IPS DF 6.9 (cell line): ENCODE measurements at places on chromosomes 6 and 20.

GRCh38 chr20:35326021-35326739 lies 34.0 kb upstream of the FAM83C start:
- DNase-seq, result no peak

- no peak for DNase-seq
These were observed 46.3 kb downstream of the GCLC start for GRCh38 chr6:53498649-53499048.

- no peak for DNase-seq
These were observed 105.7 kb upstream of the FAM184A start for GRCh38 chr6:119184008-119184648.

- no peak for DNase-seq
These were observed 32.8 kb downstream of the APCDD1L start for GRCh38 chr20:58482416-58482815.

GRCh38 chr20:35012227-35013069 lies 56.8 kb downstream of the MYH7B start:
- no peak for DNase-seq

GRCh38 chr6:56637640-56638039 lies 5.0 kb downstream of the DST start:
- no peak for DNase-seq

DNA sequence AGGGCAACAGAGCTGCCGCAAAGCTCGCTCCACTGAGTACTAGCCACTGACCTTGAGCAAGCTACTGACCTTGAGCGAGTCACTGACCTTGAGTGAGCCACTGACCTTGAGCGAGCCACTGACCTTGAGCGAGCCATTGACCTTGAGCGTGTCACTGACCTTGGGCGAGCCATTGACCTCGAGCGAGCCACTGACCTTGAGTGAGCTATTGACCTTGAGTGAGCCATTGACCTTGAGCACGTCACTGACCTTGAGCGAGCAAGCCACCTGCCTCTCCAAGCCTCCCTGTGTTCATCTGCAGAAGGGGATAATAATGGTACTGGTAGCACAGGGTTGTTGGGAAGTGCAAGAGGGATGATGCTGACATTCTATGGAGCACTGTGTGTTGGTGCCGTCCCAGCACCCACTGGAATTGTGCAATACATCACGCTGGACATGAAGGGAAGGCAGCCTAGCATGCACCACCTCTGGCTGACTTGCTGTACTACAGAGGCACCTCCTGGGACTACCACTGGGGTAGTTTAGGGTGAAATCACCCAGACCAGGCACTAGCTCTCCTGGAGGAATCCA lies 60.2 kb downstream of the CTCFL start:
- DNase-seq, result no peak

- DNase-seq, result no peak
These were observed 73.7 kb downstream of the GMDS start for GRCh38 chr6:2171728-2172127.

DNA sequence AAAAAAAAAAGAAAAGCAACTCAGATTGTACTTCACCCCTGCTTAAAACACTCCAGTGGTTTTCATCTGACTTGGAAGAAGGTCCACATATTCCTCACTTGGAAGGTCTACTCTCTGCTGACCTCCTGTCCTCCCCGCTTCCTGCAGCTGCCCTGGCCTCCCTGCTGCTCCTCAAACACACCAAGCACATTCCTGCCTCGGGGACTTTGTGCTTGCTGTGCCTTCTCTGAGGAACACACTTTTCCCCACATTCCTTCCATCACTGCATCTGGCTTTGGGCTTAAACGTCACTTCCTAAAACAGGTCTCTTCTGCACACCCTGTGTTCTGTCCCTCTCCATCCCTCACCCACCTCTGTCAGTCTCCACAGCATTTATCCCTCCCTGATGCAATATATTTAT lies 4.9 kb upstream of the PDYN start:
- no peak for DNase-seq

DNA sequence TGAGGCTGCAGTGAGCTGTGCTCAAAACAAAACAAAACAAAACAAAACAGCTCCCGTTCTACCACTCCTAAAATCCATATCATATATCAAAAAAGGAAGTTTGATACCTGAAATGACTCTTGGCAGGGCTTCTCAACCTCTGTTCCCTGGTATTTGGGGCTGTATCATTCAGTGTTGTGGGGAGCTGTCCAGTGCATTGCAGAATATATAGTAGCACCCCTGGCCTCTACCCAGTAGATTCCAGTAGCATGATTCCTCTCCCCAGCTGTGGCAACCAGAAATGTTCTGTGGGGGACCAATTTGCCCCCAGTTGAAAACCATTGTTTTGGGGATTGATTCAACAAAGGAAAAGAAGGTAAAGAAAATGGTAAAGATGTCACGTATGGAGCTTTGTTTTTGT lies 238.9 kb downstream of the PRL start:
- DNase-seq, result no peak

DNA sequence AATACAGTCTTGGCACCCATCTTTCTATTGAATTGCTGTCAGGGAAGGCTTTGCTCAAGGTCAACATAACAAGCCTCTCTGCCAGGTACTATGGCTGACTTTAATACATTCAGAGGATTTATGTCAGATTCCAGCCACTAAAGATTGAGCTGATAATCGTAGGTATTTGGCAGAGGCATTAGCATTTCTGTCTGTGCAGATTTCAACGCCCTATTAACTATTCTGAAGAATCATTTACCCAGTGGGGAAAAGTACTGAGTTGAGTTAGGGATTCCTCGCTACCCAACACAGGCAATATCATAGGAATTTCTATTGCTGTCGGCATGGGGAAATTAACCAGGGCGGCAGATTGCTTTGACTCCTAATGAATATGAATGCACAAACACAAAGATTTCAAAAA lies 233.7 kb upstream of the SPTLC3 start:
- DNase-seq, result no peak

GRCh38 chr6:161137839-161138542 lies 135.9 kb downstream of the AGPAT4 start:
- DNase-seq, result no peak

DNA sequence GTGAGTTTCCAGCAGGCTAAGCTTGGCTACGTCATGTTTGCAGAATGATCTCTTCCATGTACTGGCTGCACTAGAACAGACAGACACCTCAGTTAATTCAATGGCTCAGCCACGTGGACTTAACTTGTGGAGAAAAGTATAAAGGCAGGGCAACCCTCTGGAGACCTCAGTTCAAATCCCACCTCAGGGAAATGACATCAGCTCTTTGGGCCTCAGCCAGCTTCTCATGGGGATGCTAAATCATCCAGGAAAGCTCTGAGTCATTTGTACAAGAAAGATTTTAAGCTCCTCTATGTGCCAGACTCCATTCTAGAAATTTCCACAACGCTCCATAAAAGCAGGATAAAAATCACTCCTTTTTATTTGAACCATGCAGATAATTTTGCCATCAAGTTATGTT lies 128.5 kb upstream of the SALL4 start:
- DNase-seq, result no peak

DNA sequence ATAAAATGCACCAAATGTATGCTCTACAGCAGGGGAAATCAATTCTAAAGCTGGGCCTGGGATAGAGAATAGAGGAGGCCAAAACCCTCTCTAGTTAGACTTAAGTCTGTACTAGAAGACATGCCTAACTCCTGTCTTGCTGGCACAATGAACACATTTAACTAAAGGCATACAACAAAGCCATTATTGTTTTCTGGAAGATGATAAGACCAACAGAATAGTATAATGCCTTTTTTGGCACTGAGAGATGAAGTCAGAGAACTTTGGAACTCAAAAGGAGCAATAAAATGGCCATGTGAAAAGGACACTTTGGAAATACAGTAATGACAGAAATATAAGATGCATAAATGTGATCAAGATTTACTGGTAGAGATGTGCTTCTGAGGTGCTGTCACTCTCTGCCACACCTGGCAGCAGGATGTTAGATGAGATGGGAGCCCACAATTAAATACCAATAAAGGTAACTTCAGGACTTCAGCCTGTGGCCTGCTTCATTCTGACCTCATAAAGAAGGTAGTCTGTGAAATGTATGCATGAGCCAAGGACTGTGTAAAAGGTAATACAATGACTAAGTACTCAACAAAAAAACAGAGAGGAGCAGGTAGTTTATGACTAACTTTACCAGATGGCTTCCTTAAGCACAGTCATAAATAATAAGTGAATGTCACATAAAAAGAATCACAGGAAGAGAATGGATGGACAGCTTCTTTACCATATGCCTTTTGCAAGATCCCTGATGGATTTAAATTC lies 333.4 kb downstream of the BCKDHB start:
- no peak for DNase-seq

DNA sequence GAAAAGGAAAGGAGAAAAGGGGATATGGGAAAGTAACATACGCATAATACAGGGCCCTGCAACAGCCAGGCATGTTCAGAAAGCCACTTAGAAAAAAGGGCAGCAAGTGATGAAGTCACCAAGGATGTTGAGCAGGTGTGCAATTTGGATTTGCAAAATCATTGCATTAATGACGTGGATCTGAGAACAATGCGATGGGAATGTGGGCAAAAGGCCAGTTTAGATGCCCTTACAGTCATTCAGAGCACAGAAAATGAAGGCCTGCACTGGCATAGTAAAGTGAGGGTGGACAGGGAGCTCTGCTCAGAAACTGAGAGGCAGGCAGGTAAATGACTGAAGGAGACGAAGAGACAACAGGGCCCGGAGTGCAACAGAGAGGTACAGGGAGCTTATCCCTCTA lies 123.7 kb upstream of the NHSL1 start:
- DNase-seq, result no peak

DNA sequence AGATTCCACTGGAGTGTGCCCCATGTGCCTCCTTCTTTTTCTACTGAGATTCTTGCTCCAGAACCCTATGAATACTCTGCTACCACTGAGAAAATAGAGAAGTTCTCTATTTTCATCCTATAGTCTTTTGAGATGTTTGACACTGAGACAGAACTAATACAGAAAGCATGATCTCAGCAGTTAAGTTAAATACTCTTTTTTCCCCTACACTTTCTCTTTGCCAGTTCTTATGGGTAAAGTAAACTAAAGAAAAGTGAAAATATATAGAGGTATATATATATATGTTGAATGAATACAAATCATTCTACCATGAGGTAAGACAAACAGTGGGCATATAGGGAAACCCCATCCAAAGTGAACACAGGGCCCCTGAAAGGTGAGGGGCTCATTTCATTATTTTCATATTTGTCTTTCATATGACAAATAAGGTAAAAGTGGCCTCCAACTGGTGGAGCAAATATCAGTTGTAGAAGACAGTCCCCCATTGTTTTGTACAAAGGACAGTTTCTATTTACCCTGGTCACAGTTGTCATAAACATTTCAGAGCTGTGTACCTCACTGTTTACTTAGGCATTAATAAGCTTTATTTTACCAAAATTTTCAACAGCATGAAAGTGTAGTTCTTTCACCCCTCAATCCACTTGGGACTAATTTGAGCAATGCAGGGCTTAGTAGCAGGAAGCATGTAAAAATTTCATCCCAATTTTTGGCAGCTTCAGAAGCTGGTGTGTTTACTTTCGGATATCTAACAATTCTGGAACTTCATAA lies 188.3 kb upstream of the MARCKS start:
- DNase-seq, result no peak

- no peak for DNase-seq
These were observed 33.0 kb upstream of the SLCO4A1 start for GRCh38 chr20:62609279-62609720.

DNA sequence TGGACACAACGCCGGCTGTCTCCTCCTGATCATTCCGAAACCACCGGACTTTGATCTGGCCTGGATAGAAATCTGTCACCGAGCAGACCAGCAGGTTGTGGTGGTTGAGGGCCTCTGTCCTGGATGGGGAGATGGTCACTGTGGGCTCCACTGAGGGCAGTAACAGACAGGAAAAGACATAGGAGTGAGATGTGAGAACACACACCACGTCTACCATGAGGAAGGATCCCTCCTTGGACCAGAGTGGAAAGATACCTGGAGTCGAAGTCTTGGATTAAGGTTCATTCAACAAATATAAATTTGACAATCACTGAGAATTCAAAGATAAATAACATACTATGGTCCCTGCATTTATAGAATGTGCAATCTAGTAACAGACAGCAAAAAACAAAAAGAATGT lies 4.4 kb downstream of the HLA-DQB1 start:
- DNase-seq, result no peak

DNA sequence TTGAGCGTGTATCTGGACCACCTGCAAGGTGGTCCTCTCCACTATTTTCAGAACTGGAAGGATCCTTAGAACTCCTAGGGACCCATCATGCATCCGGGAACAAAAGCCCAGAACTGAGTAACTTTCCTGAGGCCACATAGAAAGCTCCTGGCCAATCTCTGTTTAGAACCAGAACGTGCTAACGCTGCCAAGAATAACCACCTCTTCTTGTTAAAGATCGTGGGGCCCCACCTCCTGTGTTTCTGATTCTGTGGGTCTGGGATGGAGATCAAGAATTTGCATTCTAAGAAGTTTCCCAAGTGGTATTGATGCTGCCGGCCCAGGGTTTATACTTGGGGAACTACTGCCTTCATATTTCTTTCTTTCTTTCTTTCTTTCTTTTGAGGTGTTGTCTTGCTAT lies 13.3 kb downstream of the CD40 start:
- no peak for DNase-seq

DNA sequence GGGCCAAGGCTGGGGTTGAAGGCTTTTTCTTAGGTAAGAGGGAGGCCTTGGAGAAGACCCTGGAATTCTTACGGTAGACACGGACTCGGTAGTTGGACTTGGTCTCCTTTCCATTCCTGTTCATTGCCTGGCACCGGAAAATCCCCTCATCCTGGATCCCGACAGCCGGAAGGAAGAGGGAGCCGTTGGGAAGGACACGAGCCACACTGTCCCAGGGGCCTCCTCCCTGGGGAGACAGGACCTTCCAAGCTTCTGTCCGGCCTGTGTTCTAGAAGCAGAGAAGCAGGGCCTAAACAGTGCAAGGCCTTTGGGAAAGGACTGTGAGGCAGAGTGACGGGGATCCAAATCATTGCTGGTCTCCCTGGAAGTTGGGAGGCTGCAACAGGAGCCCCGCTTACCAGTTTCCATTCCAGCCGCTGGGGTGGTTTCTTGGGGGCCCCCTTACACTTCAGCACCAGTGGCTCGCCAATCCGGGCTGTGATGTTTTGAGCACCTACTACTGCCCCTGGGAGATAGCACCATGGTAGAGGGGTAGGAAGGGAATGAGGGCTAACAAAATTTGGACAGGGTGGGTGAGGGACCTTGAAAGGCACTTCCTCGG lies 470 bp downstream of the AGER start:
- DNase-seq, result no peak

DNA sequence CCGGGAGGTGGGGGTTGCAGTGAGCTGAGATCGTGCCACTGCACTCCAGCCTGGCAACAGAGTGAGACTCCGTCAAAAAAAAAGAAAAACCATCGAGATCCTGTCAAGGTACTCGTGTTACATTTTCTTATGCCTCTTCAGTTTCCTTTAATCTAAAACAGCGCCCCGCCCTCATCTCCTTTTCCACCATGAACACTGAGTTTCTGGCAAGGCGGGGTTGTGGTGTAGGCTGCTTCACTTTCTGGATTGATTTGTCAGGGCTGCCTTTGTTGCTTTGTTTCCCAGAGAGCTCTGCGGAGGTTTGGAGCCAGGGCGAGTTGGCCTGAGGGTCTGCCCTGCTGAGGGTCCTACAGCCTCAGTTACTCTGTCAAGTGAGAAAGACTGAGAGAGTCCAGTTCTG lies 8.9 kb downstream of the ITPR3 start:
- DNase-seq, result no peak
